T-helper 9 cell (primary cell): ENCODE measurements at places on chromosomes 13 and 19.

DNA sequence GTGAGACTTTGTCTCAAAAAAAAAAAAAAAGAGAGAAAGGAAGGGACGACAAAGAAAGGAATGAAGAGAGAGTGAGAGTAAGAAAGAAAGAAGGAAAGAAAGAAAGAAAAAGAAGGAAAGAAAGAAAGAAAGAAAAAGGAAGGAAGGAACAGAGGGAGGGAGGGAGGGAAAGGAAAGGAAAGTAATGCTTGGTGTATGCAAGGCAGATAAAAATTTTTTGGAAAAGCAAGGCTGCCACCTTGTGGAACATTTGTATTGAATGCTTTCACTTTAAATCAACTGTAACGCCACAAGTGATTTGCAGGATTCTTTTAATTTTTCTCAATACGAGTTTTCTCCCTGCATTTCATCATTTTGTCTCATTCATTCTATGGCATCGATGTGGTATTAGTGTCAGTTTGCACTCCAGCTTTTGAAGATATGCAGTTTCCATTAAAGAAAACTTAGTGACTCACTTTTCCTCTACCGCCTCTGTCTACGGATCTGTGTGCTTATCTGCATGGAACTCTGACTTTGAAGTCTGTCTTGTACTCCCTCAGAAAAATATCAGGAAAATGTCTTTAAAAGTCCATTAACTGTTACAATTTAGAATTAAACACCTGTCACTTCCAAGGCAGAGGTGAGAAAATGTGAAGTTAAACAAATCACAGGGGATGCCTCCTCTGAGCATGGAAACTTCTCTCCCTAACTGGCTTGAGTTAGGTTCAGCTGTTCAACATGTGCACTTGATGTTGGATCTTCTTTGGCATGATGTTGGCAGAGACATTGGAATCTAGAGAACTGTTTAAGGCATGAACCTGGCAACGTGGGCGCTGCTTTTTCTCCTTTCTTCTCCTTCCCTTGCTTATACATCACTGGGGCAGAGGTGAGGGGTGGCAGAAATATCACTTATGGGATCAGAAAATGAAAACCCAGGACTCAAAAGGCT, 20.0 kb upstream of the ZDHHC20 start:
- peak; percentile 24 for DNase-seq

DNA sequence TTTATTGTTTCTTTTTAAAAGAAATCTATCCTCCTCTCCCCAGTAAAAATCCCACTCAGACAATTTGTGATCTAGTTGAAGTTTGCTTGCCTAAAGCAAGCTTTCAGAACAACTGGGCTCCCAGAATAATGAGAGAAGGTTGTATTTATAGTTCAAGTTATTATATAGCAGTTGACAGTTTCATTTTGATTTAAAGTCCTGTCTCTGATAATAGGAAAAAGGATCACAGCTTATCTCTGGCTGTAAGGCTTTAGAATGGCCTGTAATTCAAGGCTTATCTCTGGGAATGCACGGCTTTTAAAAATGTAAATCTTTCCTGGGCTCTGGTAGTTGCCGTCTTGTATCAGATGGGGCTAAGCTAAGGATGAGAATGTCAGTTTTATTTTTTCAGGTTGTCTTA, 123.3 kb upstream of the TMTC4 start:
- DNase-seq = no peak

DNA sequence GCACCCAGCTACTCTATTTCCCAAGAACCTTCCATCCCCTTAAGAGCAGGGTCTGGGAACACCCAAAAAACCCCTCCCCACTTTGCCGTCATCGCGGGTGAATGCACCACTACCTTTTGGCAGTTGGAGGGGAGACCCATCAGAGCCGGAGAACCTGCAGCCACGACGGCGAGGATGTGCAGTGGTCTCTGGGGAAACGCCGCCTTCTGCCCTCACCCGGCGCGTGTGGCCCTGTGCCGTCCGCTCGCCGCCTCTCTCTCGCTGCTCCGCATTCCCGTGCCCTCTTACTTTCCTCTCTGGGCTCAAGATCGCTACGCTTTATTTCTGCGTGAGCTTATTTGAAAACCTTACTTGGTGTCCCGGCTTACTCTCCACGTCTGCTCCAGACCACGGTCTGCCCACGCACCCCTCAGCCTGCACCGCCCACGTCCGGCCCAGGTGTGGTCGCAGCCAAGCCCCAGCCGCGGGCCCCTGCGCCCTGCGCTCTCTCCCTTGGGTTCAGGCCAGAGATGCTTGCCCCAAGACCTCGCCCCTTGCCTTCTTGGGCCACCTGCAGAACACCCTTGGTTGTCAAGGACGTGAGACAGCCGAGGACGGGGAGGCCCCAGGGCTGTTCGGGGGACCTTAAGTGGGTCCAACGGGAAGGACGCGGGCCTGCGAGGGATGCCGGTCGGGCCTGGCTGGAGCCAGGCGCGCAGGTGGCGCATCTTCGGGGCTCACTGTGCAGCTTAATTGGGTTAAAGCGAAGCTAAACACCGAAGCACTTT, 2.0 kb upstream of the MAB21L1 start:
- DNase-seq = no peak

GRCh38 chr19:35585848-35586247, at the start of gene PMIS2:
Gene PMIS2, plus strand, starts transcription at chr19:35586173. Its CDS starts 87 bp downstream, at chr19:35586260.
- no peak for DNase-seq

DNA sequence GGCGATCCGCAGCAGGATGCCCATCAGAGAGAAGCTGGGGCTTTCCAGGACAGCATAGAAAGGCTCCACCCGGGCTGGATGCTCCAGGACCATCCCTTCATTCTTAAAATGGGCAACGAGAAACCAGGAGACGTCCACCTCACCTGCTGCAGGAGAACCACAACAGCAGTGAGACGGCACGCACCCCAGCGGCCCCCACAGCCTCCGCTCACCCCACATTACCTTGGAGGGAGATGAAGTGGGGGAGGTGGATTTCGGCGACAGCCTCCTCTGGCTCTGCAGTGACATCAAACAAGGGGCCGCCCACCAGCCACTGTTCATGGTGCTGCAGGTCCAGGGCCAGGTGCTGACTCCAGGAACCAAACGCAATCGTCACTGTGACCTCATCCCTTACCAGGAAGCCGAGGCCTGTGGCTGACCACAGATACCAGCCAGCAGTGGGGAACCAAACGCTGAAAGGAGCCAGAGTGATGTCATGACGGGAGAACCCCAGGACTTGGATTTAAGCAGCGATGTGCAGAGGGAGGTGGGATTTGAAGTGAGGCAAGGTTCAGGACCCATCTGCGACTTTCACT, 25.1 kb downstream of the CARD8 start:
- no peak for DNase-seq

DNA sequence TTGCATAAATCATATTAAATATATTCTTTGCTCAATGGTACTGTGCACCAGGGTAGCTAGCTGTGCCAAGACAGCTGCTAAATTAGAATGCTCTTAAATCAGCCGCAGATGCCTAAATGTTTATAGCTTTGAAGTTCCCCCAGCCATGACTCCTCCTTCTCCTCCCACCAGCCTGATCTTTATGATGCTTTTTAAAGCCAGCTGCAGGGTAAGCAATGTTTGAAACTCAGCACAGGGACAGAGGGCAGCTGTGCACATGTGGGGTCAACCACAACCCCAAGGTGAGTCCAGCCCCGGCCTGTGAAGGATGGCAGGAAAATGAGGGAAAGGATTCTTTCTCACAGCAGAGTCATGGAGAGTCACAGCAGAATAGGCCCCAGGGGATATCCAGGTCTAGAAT, 635.7 kb downstream of the UQCRFS1 start:
- no peak for DNase-seq

- DNase-seq = no peak
Observed at GRCh38 chr13:66275416-66275815, 954.7 kb downstream of the PCDH9 start.

GRCh38 chr13:39353988-39354387, 249.0 kb downstream of the LHFPL6 start:
- DNase-seq = no peak

DNA sequence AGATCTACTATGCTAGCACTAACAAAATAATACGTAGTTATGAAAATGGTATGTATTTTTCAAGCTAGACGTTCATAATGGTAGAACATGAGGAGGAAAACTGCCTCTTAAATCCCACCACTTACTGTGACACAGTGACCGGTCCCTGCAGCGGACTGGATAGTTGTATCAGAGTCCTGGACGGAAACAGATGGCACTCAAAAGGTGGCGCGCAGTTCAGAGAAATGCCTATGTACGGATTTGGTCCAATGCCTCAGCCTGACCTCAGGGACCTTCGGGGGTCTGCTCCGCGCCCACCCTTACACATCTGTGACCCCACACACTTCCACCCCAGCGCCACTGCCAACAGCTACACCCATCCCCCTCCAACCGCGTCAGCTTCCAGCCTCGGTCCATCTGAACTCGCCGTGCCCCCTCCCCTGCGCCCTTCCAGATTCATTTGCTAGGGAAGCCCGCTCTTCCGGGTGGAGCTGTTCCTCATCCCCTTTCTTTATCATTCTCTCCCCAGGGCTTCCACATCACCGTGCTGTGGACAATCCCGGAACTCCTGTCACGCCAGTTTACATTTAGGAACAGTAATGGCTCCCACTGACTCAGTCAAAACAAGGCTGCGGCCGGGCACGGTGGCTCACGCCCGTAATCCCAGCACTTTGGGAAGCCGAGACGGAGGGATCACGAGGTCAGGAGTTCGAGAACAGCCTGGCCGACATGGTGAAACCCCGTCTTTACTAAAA, 792 bp upstream of the LENG8 start:
- DNase-seq = no peak

GRCh38 chr19:8161135-8161646, 11.8 kb upstream of the FBN3 start:
- DNase-seq = no peak

DNA sequence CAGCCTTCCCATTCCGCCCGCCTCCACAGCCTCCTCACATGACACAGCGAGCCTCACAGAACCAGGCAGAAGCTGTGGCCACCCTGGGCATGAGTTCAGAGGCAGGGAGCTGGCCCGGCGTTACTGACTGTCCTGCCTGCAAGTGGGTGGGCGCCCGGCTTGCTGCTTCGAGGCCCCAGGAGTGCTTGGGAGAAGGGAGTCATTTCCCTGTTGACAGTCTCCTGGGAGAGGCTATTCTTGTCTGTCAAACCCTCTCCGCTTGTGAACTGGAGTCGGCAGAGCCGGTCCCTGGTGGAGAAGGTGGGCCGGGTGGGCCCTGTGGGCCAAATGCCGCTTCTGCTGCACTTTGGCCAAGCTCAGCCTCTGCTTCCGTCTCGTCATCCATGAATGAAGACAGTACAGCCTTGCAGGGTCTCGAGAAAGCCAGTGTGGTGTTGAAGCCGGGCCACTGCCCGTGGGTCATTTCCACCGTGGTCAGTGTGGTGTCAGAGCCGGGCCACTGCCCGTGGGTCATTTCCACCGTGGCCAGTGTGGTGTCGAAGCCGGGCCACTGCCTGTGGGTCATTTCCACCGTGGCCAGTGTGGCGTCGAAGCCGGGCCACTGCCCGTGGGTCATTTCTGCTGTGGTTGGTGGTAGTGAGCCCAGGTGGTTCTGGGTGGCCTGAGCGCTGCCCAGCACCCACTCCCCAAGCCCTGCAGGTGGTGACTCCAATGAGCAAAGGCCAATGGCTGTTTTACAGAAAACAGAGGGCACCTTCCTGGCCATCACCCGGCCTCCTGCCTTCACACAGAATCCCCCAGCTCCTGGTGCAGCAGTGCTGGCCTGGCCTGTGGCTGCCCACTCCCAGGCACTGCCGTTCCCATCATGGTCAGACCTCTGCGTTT, 13.5 kb upstream of the F7 start:
- no peak for DNase-seq

- DNase-seq = no peak
Observed at GRCh38 chr13:112065867-112066623, 904 bp upstream of the SOX1 start.

GRCh38 chr13:20359335-20359734, 127.2 kb upstream of the GJB6 start:
- DNase-seq = no peak

DNA sequence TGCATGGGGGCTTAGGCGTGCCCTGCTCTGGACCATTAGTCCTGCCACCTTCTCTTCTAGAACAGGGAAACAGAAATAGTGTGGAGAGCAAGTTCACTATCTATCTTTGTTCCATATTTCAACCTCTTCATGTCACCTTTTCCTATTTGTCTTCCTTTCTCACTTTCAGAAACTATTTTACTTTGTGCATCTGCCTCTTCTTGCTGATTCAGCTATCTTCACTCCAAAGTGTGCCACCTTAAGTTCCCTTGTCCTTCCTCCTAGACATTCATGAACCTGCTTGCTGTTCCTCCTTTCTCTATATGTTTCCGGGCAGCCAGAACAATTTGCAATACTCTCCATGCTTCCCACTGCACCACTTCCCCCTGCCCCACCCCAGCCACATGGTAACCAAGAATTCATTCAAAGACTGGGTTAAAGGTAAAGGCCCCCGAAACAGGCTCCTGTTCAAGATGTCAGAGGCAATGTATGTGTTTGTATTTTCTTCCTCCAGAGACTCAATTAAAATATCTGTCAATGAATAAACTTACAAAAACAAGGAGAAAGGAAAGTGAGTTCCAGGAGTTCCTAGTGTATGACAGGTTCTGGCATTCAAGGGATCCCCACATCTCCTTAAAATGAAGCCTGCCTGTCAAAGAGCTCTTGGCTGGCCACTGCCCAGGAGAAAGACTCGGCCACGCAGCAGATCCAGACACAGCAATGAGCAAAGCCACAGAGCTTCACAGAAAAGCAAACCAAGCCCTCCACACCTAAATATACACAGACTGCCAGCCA, 268.1 kb downstream of the DNAJC15 start:
- DNase-seq = no peak

GRCh38 chr13:25241007-25241406, 46.3 kb downstream of the MTMR6 start:
- DNase-seq = no peak

DNA sequence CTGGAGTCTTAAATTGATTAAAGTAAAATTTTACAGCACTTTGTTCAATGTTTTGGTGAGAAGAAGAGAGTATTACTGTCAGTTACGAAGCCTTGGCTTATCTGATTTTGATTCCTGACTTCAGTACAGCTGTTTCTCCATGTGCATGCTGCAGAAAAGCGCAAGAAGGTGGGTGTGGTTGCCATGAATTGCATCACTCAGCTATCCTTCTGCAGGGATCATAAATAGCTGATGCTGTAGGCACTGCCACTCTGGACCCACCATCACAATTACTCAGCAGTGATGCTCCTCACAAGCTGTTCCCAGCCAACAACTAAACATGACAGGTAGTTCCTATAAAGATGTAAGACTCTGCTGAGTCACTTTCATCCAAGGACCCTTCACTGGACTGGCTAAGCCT, 321.2 kb downstream of the IRS2 start:
- no peak for DNase-seq

DNA sequence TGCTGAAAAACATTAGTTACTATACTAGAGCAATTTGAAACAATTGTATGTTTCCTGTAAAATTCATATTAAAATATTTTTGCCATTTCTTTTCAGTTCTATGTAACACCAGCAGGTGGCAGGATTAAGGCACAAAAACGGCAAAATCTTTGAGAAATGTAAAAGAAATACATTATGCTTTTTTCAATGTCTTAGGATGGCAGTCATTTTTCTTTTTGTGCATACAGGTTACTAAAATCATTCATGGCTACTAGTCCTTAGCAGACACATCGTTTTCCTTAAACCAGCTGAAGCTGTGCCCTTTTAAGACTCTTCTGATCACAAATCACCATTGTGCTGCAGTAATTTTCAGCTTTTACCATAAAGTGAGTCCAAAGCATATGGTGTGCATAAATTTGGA, 800.7 kb upstream of the SLITRK5 start:
- no peak for DNase-seq
